Right ventricle myocardium inferior (tissue), 1 donor: ENCODE measurements at places on chromosomes 1 and 21.

DNA sequence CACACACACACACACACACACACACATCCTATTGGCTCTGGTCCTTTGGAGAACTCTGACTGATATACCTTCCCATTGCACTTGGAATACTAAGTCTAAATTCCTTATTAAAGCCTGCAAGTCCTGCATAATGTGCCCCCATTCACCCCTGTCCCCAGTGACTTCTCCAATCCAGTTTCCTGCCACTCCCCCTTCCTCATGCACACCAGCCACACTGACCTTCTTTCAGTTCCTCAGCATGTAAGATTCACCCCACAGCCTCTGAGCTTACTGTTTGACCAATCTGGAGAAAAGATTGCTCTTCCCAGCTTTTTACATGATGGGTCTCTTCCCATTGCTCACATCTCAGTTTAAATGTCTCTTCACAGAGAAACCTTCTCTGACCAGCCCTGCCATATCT lies 146.6 kb downstream of the TBX15 start:
- no peak for DNase-seq

GRCh38 chr1:27906759-27907158 lies 28.0 kb upstream of the SMPDL3B start:
- no peak for DNase-seq

DNA sequence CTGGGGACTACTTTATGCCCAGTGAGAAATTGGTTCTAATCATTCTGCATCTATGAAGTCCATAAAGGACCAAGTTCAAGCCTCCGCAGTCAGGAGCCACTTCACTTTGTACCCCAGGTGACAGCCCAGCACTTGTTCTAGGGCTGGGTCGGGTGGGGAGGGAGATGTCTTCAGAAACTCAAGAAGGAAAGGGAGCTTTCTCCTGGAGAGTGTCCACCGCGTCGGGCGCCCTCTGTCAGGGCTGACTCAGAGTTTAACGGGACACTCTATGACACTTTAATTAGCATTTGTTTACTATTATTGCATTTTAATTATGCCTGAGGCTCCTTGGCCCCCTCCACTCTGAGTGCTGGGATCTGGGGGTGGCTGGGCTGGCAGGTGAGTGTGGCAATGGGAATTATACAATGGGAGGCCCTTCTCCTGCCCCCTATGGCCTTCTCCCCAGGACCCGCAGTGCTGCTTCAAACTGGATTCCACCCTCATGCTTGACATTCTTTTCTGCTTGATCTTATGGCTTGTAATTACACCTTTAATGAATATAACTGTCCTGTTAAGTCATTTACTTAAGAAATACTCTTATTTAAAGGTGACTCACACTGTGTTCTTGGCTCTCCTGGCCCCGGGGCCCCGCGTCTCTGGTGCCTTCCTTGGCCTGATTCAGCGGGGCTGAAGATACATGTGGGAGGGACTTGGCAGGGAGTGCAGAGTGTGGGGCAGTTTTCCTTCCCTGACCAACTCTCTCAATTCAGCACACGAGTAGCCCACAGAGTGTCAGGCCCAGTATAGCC lies 136.6 kb downstream of the PLXNA2 start:
- DNase-seq = no peak

DNA sequence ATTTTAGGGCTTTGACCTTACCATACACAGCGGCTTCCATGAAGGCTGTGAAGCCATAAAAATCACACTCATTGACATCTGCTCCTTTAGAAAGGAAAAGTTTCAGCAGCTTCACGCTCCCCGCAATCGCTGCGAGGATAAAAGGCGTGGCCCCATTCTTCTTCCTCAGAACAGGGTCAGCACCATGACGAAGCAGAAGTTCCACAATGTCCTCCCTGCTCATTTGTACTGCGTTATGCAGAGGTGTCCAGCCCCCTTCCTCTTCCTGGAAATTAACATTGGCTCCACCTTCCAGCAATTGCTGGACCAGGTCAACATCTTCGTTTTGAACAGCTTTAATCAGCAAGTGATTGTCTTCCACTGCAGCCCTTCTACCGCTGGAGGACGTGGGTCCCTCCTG lies 2.7 kb downstream of the RNASEL start:
- no peak for DNase-seq

- no peak for DNase-seq
These were observed 882 bp upstream of the FCAMR start for GRCh38 chr1:206971029-206971655.

DNA sequence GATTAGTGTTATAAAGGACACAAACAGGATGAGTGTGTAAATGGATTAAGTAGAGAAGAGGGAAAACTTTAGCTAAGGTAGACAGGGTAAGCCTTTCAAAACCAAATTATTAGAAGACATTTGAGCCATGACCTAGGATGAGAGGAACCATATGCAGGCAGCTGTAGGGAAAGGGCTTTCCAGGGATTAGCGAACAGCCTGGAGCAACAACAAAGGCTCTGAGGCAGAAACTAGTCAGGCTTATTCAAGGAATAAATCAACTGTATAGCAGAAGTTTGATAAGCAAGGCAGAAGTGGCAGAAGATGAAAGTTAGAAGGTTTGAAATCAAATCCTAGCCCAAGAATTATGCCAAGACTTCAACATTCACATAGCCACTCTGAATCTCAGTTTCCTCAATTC lies 21.3 kb downstream of the AIDA start:
- no peak for DNase-seq

- no peak for DNase-seq
These were observed at the start of gene PCP4 for GRCh38 chr21:39867198-39867650. Gene PCP4 (plus strand): TSS chr21:39867438. CDS start chr21:39867502, 64 bp downstream.

- DNase-seq = no peak
These were observed 7.8 kb downstream of the IRF6 start for GRCh38 chr1:209797978-209798639.

DNA sequence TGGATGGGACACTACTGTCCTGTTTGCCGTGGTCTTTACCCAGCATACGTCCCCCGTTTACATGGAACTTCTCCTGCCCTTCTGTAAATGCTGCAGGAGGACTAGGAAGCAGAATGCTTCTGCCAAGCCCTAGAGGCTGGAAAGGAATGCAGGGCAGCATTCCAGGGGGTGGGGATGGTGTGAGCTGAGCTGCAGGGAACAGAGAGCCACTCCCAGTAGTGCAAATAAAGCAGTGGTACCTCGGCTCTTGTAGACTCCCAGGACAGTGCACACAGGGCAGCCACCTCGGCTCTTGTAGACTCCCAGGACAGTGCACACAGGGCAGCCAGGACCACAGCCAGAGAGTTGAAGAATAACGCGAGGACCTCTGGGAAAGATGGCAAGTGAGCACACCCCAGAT lies 35.4 kb downstream of the PTPRU start:
- no peak for DNase-seq

GRCh38 chr1:39214714-39214997 lies 10.2 kb downstream of the MACF1 start:
- no peak for DNase-seq

DNA sequence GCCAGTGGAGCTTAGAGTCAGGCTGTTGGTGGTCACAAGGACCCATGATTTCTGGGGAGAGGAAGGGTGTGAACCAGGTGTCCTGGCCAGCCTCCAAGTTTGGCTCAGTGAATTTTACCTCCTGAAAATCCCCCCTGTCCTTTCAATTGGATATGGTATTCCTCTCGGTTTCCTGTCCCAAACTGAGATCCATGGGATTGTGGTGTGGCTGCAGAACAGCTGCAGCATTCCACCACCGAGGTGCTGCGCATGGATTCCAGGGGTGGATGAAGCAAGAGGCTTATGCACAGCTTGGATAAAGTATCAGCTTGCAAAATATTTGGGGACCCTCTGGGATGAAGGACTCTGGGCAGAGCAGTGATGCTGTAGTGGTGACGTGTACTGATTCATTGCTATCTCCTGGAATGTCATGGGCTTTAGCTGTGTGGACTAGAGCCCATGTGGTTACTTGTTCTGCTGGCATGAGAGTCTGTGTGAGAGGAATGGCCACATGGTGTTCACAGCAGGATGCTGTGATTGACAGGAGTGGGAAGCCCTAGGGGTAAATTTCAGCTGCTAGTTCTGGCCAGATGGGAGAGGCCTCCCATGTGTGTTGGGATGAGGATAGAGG lies 148.7 kb upstream of the SPAG17 start:
- no peak for DNase-seq

DNA sequence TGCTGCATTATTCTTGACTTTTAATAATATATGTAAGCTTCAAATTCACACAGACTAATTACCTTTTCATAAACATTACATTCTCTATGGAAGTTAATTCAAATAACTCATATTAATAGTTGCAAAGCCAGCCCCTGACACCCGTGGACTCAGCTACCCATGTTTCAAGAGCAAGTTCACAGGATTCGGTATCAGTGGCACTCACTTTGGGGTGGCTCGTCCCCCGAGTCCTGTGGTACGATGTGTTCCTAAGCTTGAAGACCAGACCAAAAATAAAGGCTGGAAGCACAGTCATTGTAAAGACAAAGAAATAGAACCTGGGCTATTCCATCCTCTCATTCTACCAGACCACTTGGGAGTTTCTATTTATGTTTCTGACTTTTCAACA lies 70.9 kb downstream of the ITPKB start:
- DNase-seq = no peak

DNA sequence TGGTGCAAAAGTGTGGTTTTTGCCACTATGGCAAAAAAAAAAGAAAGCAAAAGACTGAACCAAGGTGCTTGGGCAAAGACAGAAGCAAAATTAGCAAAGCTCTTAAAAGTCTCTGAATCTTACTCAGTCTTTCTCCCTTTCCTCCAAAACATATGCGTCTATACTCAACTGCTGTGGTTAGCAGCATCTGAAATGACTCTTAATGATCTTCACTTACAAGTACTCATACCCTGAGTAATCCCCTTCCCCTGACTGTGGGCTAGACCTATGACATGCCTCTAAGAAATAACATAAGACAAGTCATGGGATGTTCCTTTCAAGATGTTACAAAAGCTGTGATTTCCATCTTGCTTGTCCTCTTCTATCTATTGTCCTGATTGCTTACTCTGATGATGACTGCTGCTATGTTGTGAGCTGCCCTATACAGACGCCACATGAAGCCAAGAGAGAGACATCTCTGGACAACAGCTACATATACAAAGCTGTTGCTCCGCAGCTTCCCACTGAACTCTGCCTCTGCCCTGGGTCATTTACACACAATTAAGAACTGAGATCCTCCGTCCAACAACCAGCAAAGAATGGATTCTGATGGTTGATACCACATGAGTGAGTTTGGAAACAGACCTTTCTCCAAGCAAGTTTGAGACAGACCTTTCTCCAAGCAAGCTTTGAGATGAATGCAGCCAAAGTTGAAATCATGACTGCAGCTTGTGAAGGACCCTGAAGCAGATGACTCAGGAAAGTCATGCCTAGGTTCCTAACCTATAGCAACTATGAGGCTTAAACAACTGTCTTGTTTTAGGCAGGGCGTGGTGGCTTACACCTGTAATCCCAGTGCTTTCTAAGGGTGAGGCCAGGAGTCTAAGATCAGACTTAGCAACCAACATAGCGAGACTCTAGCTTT lies 55.2 kb downstream of the PUM1 start:
- DNase-seq = no peak

DNA sequence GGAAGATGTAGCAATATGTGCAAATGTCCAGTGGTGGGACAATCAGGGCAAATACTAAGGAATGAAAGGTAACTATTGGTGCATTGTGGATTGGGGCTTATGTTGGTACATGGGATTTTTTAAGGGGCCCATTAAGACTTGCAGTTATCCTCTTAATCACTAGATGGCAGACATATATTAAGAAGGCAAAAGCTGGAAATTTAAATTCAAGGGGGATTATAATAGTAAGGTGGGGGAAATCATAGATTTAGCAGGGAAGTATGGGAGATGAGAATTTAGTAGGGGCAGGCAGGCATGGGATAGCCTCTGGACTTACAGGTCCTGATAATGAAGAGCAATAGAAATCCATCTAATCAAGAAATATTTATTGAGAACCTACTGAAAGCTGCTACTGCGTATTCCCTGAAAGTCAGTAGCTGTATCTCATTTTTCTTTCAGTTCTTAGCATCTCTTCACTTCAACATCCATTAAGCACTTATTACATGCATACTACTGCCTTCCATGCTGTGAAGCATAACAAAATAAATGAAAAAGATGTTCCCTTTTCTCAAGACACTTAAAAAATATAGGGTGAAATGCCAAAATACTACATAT lies 251.8 kb downstream of the CRB1 start:
- no peak for DNase-seq

- DNase-seq = no peak
These were observed 1.9 kb upstream of the KCNA10 start for GRCh38 chr1:110520827-110521226.

DNA sequence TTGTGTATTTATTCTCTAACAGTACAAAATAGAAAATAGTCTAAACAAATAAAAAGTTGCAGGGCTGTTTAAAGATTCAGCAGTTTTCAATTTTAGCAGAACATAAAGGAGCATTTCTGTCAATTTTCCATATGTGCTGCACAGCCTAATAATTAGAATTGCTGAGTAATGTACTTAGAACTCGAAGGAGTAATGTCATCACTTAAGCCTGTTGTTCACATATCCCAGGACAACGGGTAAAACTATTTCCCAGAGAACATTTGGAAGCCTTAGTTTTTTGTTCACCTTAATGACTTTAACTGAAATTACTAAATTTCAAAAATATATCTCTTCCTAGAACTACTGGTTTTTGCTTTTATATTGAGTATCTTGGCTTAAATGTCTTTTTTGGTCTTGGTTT lies 81.6 kb downstream of the ZP4 start:
- no peak for DNase-seq

DNA sequence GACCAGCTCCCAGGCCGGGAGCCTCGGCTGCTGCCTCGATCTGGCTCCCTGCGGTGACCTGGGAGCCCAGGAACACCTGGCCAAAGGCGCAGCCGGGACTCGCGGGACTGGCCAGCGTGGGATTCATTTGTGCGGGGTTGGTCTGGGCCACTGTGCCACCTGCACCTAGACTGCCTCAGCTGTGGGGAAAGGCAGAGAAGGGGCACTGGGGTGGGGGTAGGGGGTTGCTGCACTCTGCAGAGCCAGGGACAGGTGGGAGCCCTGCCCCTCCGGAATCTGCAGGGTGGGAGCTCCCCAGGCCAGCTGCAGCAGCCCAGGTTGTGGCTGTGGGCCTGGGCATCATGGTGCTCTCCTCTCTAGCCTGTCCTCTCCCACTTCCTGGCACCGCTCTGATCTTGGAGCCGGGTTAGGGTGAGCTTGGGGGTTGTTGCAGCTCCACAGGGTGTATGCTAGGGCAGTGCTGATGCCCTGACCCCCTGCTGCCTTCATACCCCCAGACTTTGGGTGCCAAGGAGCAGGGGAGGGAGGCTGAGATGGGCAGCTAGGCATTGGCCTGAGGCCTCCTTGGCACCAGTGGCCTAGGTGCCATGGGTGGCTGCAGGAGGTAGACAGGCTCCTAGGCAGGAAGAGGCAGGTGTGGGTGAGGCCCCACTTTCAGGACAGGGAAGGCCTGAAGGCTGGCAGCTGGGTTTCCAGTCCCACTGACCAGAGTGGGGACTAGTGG lies 57.5 kb upstream of the ETV3 start:
- DNase-seq = no peak

- no peak for DNase-seq
These were observed 205.8 kb upstream of the LYPLAL1 start for GRCh38 chr1:218967836-218968235.

- no peak for DNase-seq
These were observed 24.6 kb upstream of the ADARB1 start for GRCh38 chr21:45049714-45050344.
